ENCODE measurements at places on chromosomes 3 and 15. TPM values are rescaled to one million over a fixed set of nuclear protein-coding genes. Genes with fewer than 3 reads are reported as not detected.

ALDH1A3 gene
- polyA plus RNA-seq = not detected

CYP1A1 gene
- polyA plus RNA-seq = not detected

SCN11A gene
- not detected for polyA plus RNA-seq

SELENOT gene
- polyA plus RNA-seq = 283 TPM

DNA sequence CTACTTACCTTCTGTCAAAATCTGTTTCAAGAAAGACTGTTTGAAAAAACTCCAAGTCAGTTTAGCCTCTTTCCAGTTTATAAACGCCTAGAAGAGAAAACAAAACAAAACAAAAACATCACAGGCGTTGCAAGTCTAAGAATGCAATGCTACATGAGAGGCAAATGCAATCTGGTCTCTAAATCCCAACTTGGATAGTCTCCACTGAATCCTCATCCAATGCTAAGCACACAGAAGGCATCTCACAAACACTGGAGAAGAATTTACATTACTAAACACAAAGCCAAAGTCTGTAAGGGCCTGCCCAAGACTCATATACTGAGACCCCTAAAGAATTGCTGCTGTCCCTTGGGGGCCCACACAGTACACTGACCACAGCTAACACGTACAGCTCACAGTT, 18.4 kb downstream of the RFT1 start:
- DNase-seq = no peak

DNA sequence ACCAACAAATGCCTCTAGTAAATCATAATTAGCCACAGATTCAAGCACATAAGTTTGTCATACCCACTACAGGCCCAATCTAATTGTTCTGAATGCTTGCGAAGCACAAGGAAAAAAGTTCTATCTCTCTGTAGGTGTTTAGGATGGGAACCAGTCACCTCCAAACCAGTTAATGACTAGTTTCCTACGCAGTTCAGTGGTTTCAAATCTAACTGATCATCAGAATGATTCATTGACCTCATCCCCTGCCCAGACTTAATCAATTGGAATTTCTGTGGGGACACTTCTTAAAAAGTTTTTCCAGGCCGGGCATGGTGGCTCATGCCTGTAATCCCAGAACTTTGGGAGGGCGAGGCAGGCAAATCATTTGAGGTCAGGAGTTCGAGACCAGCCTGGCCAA, 24.3 kb upstream of the MASP1 start:
- DNase-seq = no peak

DNA sequence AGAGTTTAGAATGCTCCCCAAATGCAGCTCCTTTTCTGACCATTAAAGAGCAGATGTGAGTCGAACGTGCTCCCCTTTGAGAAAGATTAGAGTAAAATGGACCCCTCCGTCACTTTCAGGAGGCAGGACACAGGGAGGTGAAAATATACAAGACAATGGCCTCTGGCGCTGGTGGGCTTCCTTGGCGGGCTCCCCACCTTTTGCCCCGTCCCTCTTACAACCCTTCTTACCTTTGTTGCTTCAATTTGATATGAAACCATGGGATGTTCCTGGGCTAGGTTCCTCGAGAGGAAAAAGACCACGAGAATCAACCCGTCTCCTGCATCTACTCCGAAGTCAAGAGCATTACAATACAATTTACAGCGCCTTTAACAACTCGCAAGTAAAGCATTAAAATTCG, 214.2 kb downstream of the MEIS2 start:
- DNase-seq = no peak

GRCh38 chr15:59543721-59544547, 67.6 kb upstream of the GCNT3 start:
- DNase-seq = peak; percentile 43

GRCh38 chr3:28667646-28668621, 319.3 kb upstream of the AZI2 start:
- DNase-seq = no peak
